Left cardiac atrium (tissue), 4 donors: ENCODE measurements at places on chromosomes 16 and 17. TPM values are rescaled to one million over a fixed set of nuclear protein-coding genes. Genes with fewer than 3 reads are reported as not detected.

GRCh38 chr16:50207652-50208051, 54.5 kb downstream of the TENT4B start:
- DNase-seq, result no peak

- DNase-seq, result no peak
These were observed 601 bp downstream of the JMJD8 start for GRCh38 chr16:683396-684070.

Gene ZFP90
- total RNA-seq, result 10.5 TPM

GRCh38 chr16:86320237-86320595, 190.1 kb upstream of the FOXF1 start:
- no peak for DNase-seq

Gene SHISA6
- 0.62 TPM for total RNA-seq

- DNase-seq, result no peak
These were observed 585 bp downstream of the AP1G1 start for GRCh38 chr16:71807905-71808592.

GRCh38 chr17:4594931-4595684, 10.8 kb downstream of the SMTNL2 start:
- DNase-seq, result no peak

DNA sequence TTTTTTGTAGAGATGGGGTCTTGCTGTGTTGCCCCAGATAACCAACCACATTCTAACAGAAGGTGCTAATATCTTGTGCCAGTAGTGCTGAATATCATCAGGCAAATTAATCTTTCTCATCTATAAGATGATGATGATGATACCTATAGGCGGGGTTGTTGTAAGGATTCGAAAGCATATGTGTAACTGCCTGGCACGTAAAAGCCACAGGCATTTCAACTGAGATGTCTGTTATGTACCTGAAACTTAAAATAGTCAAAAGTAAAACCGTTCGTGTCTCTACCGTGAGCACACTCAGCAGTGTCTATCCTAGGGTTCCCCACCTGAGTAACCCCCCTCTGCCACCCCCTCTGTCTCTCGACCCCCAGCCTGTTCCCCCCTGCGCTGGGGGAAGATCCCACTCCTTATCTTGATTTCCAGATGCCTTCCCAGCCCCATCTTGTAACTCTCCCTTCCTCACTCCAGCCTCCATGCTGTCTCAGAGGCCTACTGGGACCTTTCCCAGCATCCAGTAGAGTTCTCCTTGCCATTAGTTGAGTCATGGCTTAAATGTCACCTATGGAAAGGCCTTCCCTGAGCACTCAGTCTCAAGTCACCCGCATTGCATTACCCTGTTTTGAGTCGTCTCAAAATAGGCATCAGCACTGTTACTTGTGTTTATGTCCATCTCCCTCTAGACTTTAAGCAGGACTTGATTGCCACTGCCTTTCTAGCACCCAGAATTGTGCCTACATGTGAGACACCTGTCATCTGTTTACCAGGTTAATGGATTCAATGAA, 34.1 kb downstream of the CDRT15 start:
- DNase-seq, result no peak

Gene CCL8
- 0.35 TPM for total RNA-seq

DNA sequence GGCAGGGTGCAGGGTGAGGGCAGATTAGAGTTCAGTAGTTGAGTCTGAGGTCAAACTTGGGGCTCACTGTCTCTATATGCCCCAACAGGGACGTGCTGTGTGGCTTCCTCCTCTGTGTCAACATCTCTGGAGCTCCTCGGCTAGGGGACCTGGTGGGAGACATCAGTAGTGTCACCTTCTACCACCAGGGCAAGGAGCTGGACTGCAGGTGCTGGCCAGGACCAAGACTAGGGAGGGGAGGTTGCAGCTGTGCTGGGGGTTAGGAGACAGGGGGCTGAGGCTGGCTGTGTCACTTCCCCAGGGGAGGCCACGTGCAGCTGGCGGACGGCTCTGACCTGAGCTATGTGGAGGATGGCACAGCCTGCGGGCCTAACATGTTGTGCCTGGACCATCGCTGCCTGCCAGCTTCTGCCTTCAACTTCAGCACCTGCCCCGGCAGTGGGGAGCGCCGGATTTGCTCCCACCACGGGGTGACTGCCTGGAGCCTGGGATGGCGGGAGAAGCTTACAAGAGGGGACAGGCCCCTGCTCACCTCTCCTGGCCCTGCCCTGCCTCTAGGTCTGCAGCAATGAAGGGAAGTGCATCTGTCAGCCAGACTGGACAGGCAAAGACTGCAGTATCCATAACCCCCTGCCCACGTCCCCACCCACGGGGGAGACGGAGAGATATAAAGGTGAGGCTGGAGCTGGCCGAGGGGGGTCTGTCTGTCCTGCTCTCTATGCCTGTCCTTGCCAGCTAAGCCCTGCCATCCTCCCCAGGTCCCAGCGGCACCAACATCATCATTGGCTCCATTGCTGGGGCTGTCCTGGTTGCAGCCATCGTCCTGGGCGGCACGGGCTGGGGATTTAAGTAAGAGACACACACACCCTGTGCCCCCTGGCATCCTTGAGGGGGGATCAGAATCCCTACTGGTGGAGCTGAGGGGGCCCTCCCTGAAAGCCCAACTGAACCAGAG, 18.9 kb downstream of the ADAM11 start:
- no peak for DNase-seq

GRCh38 chr17:38440614-38441397, 12.5 kb downstream of the ARHGAP23 start:
- no peak for DNase-seq

- DNase-seq, result no peak
These were observed 24.9 kb downstream of the RARA start for GRCh38 chr17:40333781-40334448.

DNA sequence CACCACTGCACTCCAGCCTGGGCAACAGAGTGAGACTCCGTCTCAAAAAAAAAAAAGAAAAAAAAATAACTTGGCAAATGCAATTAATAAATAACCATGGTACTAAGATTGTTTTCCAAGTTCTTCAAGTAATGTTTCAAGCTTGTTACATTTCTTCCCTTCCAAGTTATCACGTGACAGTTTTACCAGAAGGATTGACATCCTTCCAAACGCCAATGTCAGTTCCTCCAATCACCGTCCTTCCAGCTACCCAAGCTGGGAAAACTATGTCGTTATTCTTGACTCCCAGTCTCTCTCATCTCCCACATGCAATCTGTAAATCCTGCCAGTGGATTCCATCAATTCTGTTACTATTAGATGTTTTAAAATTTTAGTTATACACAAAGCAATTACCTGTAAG, 3.9 kb upstream of the PHAF1 start:
- no peak for DNase-seq

Gene ANKFN1
- not detected for total RNA-seq

GRCh38 chr17:21512307-21513011, 136.3 kb downstream of the KCNJ12 start:
- DNase-seq, result no peak

- peak; percentile 29 for DNase-seq
These were observed 11.7 kb downstream of the ABAT start for GRCh38 chr16:8686031-8686621.

Gene CLEC18B
- 0.55 TPM for total RNA-seq

GRCh38 chr17:40168262-40168832, 8.9 kb upstream of the RAPGEFL1 start:
- DNase-seq, result no peak

DNA sequence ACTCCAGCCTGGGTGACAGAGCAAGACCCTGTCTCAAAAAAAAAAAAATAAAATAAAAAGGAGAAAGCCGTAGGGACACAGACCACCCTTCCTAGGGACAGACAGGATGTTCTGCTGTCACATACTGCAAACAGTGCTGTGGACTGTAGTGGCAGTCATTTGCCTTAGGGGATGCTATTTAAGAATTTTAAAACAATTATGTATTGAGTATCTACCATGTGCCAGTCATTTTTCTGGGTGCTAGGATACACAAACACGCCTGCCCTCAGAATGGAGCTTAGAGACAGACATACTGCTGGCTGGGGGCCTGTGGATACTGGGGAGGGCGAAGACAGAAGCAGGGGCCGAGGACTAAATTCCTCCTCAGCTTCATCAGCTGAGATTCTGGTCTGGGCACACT, 45.5 kb downstream of the MRC2 start:
- DNase-seq, result no peak

GRCh38 chr17:37368577-37368976, 7.2 kb upstream of the C17orf78 start:
- no peak for DNase-seq

- DNase-seq, result peak; percentile 68
These were observed 7.4 kb downstream of the FOXF1 start for GRCh38 chr16:86517652-86518258.

DNA sequence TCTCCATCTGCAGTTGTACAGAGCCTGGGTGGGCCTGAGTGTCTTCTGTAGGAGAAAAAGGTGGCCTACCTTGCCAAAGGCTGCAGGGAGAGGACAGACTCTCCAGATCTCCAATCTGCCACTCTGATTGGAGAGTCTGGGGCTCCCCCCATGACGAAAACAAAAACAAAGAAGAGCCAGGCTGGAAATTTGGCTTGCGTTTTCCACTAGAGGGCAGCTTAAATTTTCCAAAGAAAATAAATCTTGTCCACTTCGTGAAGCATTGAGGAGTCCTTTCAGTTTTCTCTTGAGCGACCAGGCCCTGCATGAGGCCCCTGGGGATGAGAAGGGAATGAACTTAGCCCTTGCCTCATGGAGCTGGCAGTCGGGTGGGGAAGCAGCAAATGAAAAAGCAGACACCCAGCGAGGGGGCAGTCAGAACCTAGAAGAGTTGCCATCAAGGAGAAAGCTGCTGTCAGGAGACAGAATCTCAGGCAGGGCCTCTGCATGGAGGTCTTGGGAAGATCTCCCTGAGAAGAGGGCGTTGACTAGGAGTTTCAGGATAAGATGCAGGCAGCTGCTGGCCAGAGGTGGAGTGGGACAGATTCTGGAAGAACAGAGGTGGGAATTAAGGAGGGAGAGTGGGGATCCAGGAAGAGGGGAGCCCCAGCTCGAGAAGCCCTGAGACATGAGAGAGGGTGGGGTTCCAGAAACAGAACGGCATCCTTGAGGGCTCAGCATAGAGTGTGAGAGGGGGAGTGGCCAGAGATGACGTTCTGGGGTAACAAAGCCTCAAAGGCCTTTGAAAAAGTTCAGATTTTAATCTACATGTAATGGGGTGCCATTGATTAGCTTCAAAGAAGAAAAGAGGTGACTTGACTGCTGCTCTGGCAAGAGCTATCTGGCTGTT, 8.4 kb upstream of the SHCBP1 start:
- no peak for DNase-seq

- DNase-seq, result peak; percentile 23
These were observed 693 bp downstream of the NDRG4 start for GRCh38 chr16:58500430-58501241.

- DNase-seq, result no peak
These were observed 40.4 kb upstream of the DNAH9 start for GRCh38 chr17:11557727-11558452.

GRCh38 chr16:57585051-57585687, 42.7 kb downstream of the ADGRG5 start:
- DNase-seq, result no peak

DNA sequence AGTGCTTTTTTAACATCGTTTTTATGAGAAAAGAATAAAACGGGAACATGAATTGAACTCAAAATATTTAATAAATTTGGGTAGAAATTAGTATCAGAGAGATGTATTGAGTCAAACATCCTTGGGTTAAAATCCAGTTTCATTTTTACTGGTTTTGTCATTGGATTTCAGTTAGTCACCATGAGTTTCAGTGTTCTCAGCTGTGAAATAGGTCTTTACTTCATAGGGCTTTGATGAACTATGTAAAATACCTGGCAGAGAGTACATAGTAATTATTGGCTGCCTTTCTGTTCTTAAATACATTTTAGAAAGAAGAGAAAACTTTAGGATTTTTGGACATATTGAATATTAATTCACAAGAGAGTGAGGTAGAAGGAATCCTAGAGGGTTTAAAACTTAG, 105.8 kb downstream of the TANC2 start:
- DNase-seq, result no peak

- no peak for DNase-seq
These were observed 43.5 kb downstream of the PHKB start for GRCh38 chr16:47504599-47504998.

Gene GP1BA
- total RNA-seq, result 0.13 TPM

DNA sequence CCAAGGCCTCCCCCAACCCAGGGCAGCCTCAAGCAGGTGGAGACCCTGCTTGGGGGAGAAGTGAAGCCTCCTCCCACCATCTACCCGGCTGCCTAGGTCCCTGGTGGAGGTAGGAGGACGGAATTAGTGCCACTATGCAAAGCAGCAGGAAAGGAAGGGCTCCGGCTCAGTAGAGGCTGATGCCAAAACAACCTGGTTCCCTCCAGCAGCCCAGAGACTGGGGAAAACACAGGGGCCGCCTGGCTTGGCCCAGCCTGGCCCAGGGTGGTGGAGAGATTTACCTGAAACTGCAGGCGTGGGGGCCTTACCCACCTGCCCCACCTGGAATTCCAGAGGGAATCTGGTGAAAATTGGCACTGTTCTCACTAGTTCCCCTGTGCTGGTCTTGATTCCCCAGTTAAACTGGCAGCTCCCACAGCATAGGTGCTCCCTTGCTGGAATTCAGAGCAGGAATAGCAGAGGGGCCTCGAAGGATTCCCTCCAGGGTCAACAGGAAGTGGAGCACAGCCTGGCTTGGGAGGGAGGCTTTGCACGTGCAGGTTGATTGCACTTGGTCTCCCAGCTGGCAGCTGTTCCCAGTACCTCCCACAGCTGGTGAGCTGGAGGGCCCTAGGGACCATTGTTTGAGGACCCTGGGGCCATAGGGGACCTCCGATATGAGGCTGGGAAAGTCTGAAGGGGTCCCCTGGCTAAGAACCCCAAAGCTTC, 4.5 kb downstream of the CD79B start:
- no peak for DNase-seq

DNA sequence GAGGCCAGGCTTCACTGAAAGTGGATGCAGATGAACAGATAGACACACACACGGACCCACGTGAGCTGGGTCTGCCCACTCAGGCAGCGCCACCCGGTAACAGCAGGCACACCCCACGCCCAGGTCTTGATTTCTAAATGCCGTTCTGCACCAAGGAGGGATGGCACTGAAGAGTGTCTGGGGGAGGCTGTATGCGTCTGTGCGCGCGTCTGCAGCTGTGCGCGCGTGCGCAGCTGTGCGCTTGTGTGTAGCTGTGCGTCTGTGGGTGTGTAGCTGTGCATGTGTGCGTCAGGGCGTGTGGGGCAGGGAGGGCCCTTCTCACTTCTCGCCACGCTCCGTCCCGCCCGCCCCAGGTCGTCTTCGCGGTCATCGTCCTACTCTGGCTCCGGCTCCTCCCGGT, 15.5 kb upstream of the IL17C start:
- DNase-seq, result no peak

Gene RANBP10
- 14.3 TPM for total RNA-seq

- no peak for DNase-seq
These were observed 985 bp upstream of the ZNF213 start for GRCh38 chr16:3133844-3134243.

GRCh38 chr16:24820522-24820921, 25.2 kb upstream of the SLC5A11 start:
- no peak for DNase-seq

GRCh38 chr16:3282103-3282729, 1.1 kb upstream of the ZNF263 start:
- no peak for DNase-seq

- no peak for DNase-seq
These were observed 37.0 kb downstream of the CUEDC1 start for GRCh38 chr17:57918017-57918895.

Gene RASL10B
- total RNA-seq, result 24.7 TPM
